ENCODE measurements at places on chromosomes 2 and 18.
A peak's percentile ranks its signal among the peaks of the same experiment; 100 is the strongest.

DNA sequence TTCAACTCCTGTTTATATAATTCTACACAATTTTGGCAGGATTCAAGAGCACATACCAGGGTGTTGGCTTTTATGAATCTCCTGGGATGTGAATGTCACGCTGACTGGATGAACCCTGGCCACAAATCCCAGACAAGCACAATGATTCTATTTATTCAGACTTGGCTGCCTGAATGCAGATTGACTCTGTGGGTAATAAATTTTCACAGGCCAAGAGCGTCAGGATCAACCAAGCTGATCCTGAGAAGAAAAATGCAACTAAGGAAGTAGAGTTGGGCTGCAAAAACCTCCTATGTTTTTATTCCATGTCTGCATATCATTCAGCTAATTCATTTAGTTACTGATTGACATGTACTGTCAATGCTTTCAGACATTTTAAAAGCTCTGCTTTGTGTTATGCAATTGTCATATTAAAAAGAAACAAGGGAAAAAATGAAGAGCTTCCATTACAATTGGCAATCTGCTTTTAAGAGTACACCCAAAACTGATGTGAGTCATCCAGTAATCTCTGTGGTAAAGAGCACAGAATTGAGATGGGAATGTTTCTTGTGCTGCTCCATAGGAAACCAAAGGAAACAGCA, 173.0 kb upstream of the REV1 start:
- no peak for DNase-seq

DNA sequence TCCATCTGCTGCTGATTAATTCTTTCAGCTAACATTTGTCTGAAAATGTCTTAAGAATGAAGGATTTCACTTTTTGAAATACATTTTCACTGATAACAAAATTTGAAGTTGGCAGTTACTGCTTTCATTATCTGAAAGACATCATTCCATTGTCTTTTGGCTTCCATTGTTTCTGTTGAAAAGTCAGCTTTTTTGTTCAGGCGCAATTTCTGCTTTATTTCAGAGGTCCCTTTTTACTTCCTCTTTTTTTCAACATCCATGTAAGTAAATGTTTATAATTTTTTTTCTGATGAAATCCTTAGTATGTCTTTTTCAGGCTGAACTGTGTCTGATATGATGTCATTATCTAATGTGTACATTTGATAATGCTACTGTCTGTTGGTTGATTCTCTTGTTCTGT, 184.2 kb downstream of the RND3 start:
- DNase-seq: no peak

- no peak for DNase-seq
Observed at GRCh38 chr18:58516514-58517285, 112.2 kb downstream of the ALPK2 start.

DNA sequence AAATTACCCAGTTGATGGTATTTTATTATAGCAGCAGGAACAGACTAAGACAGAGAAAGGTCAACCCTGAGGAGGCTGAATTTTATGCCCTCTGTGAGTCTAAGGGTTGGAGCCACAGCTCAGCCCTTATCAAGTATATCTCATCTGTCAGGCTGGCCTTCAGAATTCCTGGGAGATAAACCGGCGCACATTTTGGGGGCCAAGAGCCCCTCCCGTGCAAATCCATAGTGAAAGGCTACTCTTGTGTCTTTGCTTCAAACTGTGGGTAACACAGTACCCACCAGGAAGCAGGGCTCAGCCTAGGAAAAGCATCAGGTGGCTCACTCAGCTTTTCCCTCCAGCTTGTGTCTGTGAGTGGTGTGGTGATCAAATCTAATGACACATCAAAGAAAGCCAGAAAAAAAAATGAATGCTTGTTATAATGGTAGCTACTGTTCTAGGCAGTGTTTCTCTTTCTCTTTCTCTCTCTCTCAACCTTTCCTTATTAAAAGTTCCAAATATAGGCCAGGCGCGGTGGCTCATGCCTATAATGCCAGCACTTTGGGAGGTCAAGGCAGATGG, 25.0 kb upstream of the ASXL2 start:
- no peak for DNase-seq

GRCh38 chr2:60958361-60958760, 59.2 kb upstream of the PEX13 start:
- DNase-seq: no peak

GRCh38 chr18:22459491-22459890, 41.8 kb upstream of the CTAGE1 start:
- DNase-seq: no peak

GRCh38 chr2:177673602-177674595, 281.3 kb downstream of the AGPS start:
- peak; percentile 26 for DNase-seq

- peak; percentile 20 for DNase-seq
Observed at GRCh38 chr18:73840319-73840945, 307.2 kb downstream of the FBXO15 start.

- DNase-seq: peak; percentile 52
Observed at GRCh38 chr2:39542523-39542922, 105.4 kb upstream of the MAP4K3 start.

DNA sequence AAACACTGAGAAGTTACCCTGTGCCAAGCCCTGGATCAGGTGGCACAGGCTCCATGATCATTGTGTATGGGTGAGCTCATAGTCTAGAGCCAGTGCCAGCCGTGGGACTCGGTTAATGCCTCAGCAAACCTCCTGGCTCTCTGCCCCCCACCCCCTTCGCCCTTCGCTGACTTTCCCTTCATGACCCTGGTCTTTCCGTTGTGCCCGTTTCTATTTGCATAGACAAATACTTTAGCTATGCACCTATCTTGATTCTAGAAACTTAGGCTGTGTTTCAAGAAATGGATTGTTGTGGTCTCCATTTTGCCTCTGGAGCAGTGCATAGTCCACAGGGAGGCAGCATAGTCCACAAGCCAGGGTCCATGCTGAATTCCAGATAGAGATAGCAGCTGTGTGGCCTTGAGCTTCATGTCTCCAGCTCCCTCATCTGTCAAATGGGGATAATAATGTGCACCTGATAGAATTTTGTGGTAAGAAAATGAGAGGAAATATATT, 44.8 kb upstream of the KDM3A start:
- DNase-seq: peak; percentile 50

DNA sequence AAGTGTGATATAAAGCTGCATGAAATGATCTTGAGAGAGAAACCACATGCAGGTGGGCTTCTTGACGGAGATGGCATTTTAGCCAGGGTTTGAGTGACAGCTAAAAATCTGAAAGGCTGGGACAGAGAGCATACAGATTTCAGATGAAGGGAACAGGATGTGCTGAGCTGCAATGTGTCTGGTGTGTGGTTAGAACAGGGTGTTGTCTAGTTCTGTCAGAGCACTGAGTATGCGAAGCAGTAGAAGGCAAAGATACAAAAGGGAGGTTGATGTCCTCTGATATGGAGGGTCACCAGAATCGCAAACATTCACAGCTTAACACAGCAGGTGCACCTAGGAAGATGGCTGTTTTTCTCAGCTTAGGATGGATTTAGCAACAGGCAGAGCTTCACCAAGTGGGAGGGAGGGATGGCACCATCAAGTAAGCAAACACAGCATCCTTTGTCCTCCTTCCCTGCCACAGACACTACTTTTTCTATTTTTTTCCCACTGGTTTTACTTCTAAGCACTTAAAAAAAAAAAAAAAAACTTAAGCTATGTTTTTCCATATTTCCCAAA, 182.5 kb downstream of the TMX3 start:
- no peak for DNase-seq

DNA sequence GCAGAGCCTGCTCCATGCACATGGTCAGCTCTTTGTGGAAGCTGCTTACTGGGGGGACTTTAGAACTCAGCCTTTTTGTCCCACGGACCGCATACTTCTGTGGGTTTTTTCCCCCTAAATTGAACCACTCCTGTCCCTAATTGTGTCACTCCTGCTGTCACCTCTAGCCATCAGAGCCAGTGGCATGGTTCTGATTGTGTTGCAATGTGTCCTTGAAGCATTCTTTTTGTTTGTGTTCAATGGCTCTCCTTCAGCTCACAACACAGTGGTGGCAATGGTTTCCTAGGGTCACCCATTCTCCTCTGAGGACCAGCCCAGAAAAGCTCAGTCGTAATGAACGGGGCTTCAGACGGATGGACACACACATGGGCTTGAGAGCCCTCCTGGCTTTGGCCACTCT, 35.4 kb downstream of the CDCA7 start:
- DNase-seq: no peak

- DNase-seq: peak; percentile 85
Observed at GRCh38 chr18:50203801-50204604, 9.1 kb upstream of the MYO5B start.

GRCh38 chr2:232333361-232334135, 45.0 kb upstream of the ALPP start:
- DNase-seq: peak; percentile 52

DNA sequence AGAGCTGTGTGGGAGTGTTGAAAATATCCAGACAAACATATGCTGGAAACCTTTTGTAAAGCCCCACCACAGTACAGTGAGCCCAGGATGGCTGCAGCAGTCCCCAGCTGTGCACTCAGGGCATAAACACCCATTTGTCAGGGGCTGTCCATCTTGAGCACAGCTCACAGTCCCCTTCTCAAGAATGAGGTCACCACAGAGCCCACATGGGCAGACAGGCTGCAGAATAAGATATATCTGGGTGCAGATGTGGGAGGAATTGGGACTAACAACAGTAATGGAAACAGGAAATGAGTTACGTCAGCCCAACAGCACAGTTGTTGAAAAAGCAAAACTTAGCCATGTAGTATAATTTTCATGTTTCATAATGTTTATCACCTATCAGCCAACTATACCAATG, 219.6 kb downstream of the ETAA1 start:
- no peak for DNase-seq

- no peak for DNase-seq
Observed at GRCh38 chr2:29448096-29448688, 333.0 kb downstream of the CLIP4 start.

All from WERI-Rb-1 (cell line).